HFFc6 (cell line): ENCODE measurements at places on chromosomes 4 and X. TPM values are rescaled to one million over a fixed set of nuclear protein-coding genes. Genes with fewer than 3 reads are reported as not detected.
A peak's percentile ranks its signal among the peaks of the same experiment; 100 is the strongest.

SPANXB1 gene
- 4.4 TPM in 1 of 2 replicates, not detected in the other for total RNA-seq

WAS gene
- total RNA-seq = 0.44 TPM in 1 of 2 replicates, not detected in the other

CENPVL1 gene
- not detected in 3 replicates for total RNA-seq

DSPP gene
- not detected in 3 replicates for total RNA-seq

MAGEB1 gene
- not detected in 3 replicates for total RNA-seq

ANOS1 gene
- total RNA-seq = 0.03 to 0.57 TPM in 2 of 3 replicates, not detected in the other

ATP11C gene
- total RNA-seq = 25.1 to 37.7 TPM (median 25.4 TPM) in 3 replicates

TMPRSS11B gene
- not detected in 3 replicates for total RNA-seq

CSTF2 gene
- total RNA-seq = 19.2 to 25.7 TPM (median 23.4 TPM) in 3 replicates

NXF2 gene
- not detected in 3 replicates for total RNA-seq

FANCB gene
- total RNA-seq = 4.6 to 9.0 TPM (median 8.7 TPM) in 3 replicates

ANKRD50 gene
- 17.0 to 23.2 TPM (median 18.7 TPM) in 3 replicates for total RNA-seq

ETNPPL gene
- total RNA-seq = not detected in 3 replicates

GTPBP6 gene
- total RNA-seq = 37.5 to 40.7 TPM (median 39.4 TPM) in 3 replicates

EPHA5 gene
- not detected in 3 replicates for total RNA-seq

- DNase-seq = peak; percentile 34
Measured at GRCh38 chr4:8228319-8229250, 29.5 kb downstream of the SH3TC1 start.

- no peak for DNase-seq
Measured at GRCh38 chr4:172411149-172411548, 597.9 kb downstream of the GALNTL6 start.

- no peak for DNase-seq
Measured at GRCh38 chr4:121212806-121213205, 48.7 kb upstream of the TNIP3 start.

DNA sequence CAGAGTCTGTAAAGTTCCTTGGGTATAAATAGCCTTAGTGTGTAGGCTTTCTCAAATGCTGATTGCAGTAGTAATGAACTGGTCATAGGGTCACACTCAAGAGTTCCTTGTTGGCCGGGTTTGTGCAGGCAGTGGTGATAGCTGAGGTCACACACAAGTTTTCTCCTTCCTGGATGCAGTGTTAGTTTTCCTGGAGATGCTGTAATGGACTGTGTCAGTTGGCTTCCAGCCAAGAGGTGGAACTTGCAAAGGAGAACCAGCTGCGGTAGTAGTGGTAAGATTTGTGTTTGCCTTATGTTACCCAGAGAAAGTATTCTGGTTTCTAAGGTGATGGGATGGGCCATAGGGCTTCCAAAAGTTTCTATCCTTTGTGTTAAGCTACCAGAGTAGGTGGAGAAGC is 409.8 kb upstream of the FRG1 start:
- DNase-seq = no peak

GRCh38 chr4:16785793-16786527 is 112.5 kb downstream of the LDB2 start:
- peak; percentile 80 for DNase-seq

DNA sequence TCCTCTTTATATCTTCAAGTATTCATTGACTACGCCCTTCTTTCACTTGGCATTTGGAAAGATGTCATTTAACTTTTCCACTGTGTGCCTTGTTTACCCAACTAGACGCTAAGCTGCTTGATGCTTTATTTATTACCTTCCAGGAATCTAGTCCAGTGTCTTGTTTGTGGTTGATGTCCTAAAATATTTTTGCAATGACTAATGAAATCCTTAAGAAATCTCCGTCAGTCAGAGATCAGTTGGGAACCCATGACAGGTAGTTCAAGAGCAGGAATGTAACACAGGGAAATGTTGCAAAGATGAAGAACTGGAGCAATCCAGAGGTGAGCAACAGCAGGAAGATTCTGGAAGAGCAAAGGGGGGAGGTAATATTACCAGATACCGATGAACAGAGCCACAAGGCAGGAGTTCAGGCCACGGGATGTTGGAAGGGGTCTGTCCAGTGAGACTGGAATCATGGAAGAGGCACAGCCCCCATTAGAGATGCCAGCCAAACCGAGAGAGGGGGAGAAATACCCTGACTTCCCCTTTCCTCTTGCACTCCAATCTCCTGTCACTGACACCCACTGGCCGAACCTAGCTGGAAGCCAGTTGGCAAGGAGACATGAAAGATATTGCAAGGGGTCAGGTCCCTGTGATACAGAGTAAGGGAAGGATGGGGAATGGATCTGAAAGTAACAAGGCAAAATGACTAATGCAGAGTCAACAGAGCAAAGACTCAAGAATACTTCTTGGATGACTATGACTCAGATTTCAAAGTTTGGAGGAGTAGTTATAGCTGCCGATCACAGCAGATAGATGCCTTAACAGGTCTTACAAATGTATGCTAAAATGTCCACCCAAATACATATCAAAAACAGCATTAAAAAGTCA is 62.7 kb upstream of the PHKA2 start:
- DNase-seq = peak; percentile 40

DNA sequence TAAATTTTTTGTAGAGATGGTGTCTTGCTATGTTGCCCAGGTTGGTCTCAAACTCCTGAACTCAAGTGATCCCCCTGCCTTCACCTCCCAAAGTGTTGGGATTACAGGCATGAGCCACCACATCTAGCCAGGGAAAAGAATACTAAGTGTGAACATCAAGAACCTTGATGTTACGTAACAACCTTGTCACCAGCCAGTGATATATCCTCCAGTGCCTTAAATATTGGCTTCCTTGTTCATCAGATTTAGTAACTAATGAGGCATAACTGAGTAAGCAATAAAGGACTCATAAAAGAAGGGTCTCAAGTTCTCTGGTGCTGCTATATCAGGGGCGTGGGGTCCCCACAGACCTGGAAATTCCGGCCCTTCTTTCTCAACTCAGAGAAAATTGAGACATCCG is 60.5 kb upstream of the ENPEP start:
- no peak for DNase-seq

DNA sequence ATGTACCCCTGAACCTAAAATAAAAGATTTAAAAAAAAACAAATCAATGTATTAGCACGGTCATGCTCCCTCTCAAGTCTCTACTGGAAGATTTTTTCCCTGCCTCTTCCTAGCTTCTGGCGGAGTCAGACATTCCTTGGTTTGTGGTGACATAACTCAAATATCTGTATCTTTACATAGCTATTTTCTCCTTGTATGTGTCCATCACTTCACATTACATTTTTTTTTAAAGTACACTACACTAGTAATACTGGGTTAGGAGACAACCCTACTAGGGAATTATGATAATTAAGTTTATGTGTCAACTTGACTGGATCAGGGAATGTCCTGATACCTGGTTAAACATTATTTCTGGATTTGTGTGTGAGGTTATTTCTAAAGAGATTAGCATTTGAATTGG is 1197.9 kb downstream of the TECRL start:
- no peak for DNase-seq

DNA sequence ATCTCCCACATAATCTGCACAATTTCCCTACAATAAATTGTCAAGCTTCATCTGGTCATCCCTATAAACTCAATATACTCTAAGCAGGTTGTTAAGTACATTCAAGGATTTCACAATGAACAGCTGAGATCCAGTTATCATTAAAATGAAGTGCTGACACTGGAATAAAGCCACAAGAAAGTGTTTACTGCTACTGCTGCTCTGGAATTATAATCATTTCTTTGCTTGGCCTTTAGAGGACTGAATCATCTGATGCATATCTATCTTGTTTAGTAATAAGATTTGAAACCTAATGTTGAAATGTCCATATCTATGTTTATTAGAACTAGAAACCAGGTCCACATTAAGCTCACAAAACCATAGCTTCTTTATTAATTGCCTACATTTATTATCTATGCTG is 338.6 kb upstream of the ZFP42 start:
- peak; percentile 46 for DNase-seq

DNA sequence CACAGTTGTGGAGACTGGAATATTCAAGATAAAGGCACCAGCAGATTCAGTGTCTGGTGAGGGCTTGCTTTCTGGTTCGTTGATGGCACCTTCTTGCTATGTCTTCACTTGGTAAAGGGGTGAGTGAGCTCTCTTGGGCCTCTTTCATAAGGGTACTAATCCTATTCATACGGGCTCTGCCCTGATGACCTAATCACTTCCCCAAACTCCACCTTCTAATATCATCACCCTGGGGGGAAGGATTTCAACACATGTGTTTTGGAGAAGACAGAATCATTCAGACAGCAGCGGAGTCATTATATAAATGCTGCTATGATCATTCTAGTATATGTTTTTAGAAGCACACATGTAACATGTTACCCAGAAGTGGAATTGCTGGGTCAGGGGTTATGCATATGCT is 295.3 kb upstream of the CTSO start:
- DNase-seq = no peak

DNA sequence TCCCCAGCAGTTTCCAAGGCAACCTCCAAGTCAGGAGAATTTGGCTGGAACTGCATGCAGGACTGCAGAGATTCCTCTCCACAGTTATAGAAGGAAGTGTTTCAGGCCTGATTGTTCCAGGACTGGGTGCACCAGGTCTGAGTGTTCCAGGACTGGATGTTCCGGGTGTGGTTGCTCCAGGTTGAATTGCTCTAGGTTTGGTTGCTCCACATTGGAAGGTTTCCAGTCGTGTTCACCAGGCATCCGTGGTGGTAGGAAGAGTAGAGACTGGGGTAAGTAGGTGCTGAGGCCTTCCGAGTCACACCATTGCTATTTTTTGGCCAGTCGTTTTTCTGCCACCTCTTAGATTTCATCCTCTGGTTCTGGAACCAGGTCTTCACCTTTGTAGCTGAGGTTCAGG is 105.4 kb downstream of the MSN start:
- DNase-seq = no peak

GRCh38 chrX:153761863-153762262 is 2.2 kb upstream of the PLXNB3 start:
- no peak for DNase-seq

DNA sequence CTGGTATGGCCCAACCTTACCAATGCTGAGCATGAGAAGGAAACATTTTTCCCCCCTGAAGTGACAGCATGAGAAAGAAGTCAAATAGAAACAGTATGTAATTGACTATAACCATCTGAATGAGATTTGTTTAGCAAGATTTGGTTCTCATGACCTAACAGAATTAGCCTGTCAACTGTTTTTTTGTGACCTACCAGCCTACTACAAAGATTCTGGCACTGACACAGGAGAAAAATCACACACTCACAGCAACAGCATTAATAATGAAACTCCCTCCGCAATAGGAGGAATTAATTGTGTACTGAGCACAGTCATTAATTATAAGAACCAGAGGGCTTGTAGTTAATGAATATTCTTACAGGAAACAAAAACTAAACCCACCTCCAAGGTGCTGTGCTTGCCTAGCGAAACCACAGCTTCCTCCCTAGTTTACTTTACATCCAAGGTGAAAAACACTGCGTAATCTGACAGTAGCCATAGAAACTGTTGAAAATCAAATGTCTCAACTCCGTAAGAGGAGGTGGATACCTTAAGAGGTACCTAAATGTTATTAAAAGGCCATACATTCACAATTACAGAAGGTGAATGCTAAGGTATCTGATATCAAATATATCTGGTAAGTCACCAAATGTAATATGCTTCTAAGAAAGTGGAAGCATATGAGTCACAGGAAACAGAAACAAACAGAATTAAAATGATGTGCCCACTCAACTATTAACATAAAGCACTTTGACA is 34.9 kb downstream of the MMRN1 start:
- no peak for DNase-seq

- DNase-seq = no peak
Measured at GRCh38 chr4:22203711-22204011, 255.1 kb upstream of the KCNIP4 start.

GRCh38 chr4:7803371-7803770 is 136.3 kb downstream of the AFAP1 start:
- no peak for DNase-seq

- no peak for DNase-seq
Measured at GRCh38 chrX:81316163-81316562, 114.3 kb downstream of the SH3BGRL start.

- no peak for DNase-seq
Measured at GRCh38 chr4:42313872-42314271, 83.4 kb upstream of the SHISA3 start.

DNA sequence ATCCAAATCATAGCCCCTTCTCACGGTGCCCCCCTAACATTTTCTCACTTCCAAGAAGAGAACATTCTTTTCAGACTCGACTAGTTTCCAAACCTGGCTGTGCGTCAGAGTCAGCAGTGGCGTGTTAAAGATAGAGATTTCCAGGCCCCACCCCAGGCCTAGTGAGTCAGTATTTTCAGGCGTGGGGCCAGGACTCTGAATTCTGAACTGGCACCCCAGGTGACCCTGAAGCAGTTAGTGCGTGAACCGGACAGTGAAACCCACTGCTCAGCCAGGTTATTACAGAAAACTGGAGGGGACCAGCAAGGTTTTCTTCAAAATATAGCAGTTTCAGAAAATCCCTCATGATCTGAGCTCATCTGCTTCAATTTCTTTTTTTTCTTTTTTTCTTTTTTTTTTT is 35.0 kb upstream of the BCOR start:
- DNase-seq = peak; percentile 67

DNA sequence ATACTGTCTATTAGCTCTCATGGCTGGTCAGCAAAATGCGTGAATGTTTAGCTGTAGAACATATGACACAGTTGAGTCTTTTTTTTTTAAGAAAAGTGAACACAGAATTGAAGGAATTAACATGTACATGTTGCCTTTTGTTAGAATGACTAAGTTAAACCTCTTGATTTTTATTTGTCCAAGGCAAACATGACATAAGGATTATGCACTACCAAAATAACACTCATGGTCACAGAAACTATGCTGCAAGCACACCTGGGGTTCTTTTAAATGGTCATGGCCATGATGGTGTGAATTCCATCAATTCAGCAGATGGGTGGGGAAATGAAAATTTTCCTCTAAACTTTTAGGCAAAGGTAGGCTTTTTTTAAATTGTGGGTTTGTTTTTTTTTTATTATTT is 80.1 kb upstream of the CXCL13 start:
- DNase-seq = no peak

GRCh38 chr4:10061650-10062415 is 40.5 kb upstream of the SLC2A9 start:
- no peak for DNase-seq

- no peak for DNase-seq
Measured at GRCh38 chr4:56857601-56858309, 36.3 kb upstream of the SPINK2 start.

DNA sequence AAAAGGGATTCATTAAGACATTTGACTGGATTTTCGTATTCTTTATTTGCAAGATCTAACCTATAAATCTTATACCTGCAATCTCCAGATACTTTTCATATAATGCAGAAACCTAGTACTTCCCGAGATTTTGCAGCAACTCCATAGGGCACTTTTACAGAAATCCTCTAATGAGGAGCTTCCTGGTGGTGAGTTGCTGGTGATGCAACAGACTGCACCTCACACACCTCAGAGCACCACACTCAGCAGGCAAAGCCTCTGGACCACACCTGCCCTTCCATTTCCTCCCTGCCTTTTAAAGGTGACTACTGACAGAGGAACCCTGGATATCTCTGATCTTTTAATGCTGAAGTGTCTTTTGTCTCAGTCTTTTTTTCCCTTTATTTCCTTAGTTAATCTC is 289.4 kb downstream of the TRAM1L1 start:
- DNase-seq = no peak

GRCh38 chrX:149527705-149528104 is 13.1 kb upstream of the EOLA1 start:
- DNase-seq = peak; percentile 50

- no peak for DNase-seq
Measured at GRCh38 chr4:38914854-38915253, 47.2 kb downstream of the FAM114A1 start.
